ENCODE measurements at places on chromosomes 3 and 15.

DNA sequence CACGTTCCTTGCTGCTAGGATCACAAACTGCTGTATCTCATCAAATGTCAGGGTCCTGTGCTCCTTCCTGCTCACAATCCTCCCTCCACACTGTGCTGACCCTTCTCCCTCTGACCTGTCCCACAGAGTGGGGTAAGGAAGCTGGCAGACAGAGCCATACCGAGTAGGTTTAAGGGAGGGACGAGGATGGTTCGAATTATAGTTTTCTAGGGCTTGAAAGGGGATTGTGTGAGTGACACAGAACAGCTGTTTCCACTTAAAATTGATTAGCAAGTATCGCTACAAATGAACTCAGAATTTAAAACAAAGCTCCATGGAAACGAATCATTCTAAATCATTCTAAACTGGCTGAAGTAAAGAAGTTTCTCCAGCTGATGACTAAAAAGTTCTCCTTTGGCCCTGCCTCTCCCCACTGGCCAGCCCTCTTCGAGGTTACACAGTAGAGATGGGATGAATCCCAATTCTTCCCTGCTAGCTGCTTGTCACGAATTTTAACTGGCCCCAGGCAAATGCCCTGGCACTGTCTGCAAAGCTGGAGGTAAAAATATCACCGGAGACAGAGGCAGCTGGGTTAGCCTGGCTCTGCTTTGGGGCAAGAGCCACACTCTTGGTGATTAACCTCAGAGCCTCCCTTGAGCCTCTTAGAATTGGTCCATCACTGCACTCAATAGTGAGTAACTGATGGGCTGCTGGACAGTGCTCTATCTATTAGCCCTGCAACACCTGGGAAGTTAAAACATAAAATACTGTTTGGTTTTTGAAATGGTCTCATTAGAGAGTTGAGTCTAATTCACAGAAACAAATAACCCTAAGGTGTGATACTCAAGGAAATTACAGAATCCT is 194.9 kb downstream of the CHST2 start:
- H3K27me3 ChIP-seq = no peaks in the 10 kb centered on the region
- no peak overlapping the region for H3K27ac ChIP-seq
- no peaks in the 10 kb centered on the region for H3K4me1 ChIP-seq
- H3K4me3 ChIP-seq = no peak overlapping the region

- no peak for DNase-seq
- peaks cover 99% of the 10 kb centered on the region for H3K36me3 ChIP-seq
- H3K4me3 ChIP-seq = no peak overlapping the region
- H3K27me3 ChIP-seq = no peaks in the 10 kb centered on the region
- H3K27ac ChIP-seq = no peak overlapping the region
Observed at GRCh38 chr15:40982855-40983254, 29.6 kb downstream of the CHAC1 start.

DNA sequence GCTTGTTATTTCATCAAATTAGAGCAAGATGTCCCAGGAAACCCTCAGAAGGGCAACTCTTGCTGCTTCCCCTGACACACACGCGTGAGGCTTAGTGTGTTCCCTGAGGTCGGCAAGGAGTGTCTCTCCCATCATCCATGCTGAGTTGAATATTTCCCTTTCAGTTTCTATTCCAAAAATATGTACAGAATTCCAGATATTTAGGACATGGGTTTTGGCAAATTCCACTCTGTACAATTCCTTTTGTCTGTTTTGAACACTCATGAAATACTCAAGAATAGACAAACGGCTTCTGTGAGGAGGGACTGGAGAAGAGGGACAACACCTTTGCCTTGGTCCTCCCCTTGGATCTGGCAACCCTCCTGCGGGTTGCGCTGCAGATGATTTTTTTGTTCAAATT is 138.0 kb downstream of the DUT start:
- H3K27me3 ChIP-seq = no peaks in the 10 kb centered on the region
- no peak overlapping the region for H3K4me3 ChIP-seq
- H3K4me1 ChIP-seq = peaks cover 11% of the 10 kb centered on the region
- peaks cover 18% of the 10 kb centered on the region for H3K36me3 ChIP-seq
- DNase-seq = no peak

DNA sequence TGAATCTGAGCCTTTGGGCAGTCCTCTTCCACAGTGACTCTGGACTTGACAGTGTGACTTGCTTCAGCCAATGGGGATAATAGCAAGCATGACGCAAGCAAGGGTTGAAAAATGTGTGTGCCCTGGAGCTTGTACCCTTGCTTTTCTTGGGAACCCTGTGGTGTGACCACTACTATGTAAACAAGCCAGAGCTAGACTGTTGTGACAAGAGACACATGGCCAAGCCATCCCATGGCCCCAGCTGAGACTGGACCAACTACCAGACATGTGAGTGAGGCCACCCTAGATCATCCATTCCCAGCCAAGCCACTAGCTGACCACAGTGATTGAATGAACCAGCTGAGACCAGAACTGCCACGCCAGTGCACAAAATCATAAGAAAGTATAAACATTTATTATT is 11.8 kb downstream of the MYO1E start:
- no peak overlapping the region for H3K27ac ChIP-seq
- no peaks in the 10 kb centered on the region for H3K27me3 ChIP-seq
- H3K4me1 ChIP-seq = peaks cover 15% of the 10 kb centered on the region
- peaks cover 65% of the 10 kb centered on the region for H3K36me3 ChIP-seq
- no peak overlapping the region for H3K4me3 ChIP-seq

DNA sequence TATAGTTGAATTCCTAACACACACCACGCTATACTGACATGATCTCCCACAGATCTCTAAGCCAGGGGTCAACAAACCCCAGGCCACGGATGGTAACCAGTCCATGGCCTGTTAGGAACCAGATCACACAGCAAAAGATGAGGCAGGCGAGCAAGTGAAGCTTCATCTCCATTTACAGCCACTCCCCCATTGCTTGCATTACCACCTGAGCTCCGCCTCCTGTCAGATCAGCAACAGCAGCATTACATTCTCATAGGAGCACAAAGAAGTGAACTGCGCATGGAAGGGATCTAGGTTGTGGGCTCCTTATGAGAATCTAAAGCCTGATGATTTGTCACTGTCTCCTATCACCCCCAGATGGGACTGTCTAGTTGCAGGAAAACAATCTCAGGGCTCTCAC is 2.7 kb downstream of the PDCD7 start:
- H3K27me3 ChIP-seq = no peaks in the 10 kb centered on the region
- no peaks in the 10 kb centered on the region for H3K4me1 ChIP-seq
- peaks cover 52% of the 10 kb centered on the region for H3K36me3 ChIP-seq
- no peak overlapping the region for H3K27ac ChIP-seq
- no peak overlapping the region for H3K4me3 ChIP-seq

DNA sequence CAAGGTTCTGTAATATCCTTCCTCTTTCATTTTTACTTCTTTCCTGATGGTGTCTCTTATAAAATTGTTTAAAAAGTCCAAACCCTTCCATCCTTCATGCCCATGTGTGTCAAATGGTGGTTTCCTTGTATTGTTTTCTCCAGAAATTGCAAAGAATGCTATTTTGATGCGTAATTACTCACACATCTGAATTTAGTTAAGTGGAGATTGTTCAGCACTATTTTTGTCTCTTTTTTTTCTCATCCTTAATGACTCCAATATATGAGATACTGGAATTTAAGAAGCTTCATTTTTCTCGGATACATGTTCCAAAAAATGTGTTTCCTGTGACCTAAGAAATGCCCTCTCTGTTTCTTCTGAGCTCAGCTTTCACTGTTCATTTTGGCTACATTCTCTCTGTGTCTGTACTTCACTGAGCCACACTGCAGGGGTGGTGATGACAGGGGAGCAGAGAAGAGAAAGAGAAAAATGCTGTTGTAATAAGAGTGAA is 799.8 kb downstream of the DIPK2A start:
- H3K36me3 ChIP-seq = no peaks in the 10 kb centered on the region
- no peak overlapping the region for H3K27ac ChIP-seq
- H3K4me1 ChIP-seq = no peaks in the 10 kb centered on the region
- no peak for DNase-seq
- no peaks in the 10 kb centered on the region for H3K27me3 ChIP-seq

- H3K27me3 ChIP-seq = no peaks in the 10 kb centered on the region
- no peak within 1 kb of the TSS for H3K27ac ChIP-seq
- H3K36me3 ChIP-seq = no peaks in the 10 kb centered on the region
- no peak for DNase-seq
Observed at GRCh38 chr3:109136523-109136922, at the start of gene C3orf85. Gene C3orf85 (plus strand): TSS chr3:109136719. CDS start chr3:109136848, 129 bp downstream.

DNA sequence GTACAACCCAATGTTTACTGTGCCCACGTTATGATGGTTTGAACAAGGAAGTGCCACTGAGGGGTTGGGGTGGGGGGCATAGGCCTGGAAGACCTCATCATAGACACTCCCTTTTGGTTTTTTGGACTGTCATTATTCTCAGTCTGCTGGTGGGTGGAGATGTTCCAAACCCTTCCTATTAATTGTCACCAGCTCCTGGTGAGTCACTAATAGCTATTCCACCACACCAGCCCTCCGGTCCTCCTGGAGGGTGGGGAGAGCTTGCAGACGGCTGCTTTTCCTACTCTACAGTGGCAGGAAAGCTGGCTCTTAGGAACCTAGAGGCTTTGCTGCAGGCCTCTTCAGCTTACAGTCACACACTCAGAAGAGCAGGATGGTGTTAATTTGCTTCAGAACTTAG is 9.0 kb upstream of the COPG1 start:
- peaks cover 22% of the 10 kb centered on the region for H3K4me1 ChIP-seq
- DNase-seq = no peak
- H3K36me3 ChIP-seq = no peaks in the 10 kb centered on the region
- H3K27ac ChIP-seq = peak overlapping the region; percentile 19
- no peak overlapping the region for H3K4me3 ChIP-seq

DNA sequence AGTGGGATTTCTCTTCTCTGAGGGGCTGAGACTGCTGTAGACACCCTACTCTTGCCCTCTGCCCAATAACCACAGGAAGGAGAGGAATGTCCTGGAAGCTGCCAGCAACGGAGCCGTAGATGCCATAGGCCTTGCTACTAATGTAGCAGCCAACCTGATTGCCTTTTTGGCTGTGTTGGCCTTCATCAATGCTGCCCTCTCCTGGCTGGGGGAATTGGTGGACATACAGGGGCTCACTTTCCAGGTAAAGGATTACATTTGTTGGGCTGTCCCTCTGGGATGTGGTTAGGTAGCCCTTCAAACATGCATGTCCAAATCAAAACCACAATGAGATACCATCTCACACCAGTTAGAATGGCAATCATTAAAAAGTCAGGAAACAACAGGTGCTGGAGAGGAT is 16.1 kb downstream of the SLC28A2 start:
- no peak for DNase-seq
- no peaks in the 10 kb centered on the region for H3K27me3 ChIP-seq
- H3K4me3 ChIP-seq = no peak overlapping the region
- no peak overlapping the region for H3K27ac ChIP-seq
- H3K4me1 ChIP-seq = no peaks in the 10 kb centered on the region

GRCh38 chr3:179036226-179036625 is 35.4 kb downstream of the ZMAT3 start:
- no peaks in the 10 kb centered on the region for H3K36me3 ChIP-seq
- H3K27me3 ChIP-seq = no peaks in the 10 kb centered on the region
- no peak overlapping the region for H3K27ac ChIP-seq
- H3K4me3 ChIP-seq = no peak overlapping the region

DNA sequence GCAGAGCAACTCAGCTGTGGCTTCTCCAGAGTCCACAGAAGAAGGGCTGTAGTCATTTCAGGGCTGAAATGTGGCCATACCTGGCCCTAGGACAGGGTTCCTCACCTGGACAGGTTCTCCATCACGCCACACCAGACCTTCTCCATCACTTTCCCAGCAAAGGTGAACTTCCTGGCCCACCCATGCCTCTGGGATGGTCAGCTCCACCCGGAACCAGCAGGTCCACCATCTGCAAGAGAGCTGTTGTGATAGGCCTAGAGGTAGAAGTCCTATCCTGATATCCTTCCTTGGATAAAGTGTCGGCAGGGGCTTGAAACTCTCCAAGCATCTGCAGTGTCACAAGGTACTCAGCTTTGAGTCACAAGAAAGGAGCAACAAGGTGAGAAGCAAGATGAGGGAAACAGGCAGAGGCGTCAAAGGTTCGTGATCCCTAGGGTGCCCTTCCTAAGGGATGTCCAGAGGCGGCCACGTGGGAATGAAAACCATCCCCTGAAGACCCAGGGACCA is 948 bp downstream of the MAN2C1 start:
- DNase-seq = no peak
- no peaks in the 10 kb centered on the region for H3K27me3 ChIP-seq
- H3K27ac ChIP-seq = peak overlapping the region; percentile 84
- peaks cover 68% of the 10 kb centered on the region for H3K36me3 ChIP-seq
- peak overlapping the region; percentile 79 for H3K4me3 ChIP-seq
- H3K4me1 ChIP-seq = peaks cover 9% of the 10 kb centered on the region

GRCh38 chr3:41363830-41364523 is 164.7 kb downstream of the CTNNB1 start:
- H3K4me1 ChIP-seq = no peaks in the 10 kb centered on the region
- no peak overlapping the region for H3K4me3 ChIP-seq
- no peaks in the 10 kb centered on the region for H3K36me3 ChIP-seq
- no peaks in the 10 kb centered on the region for H3K27me3 ChIP-seq

GRCh38 chr3:38334142-38335055 is 12.2 kb upstream of the XYLB start:
- no peak overlapping the region for H3K4me3 ChIP-seq
- no peak for DNase-seq
- H3K27me3 ChIP-seq = no peaks in the 10 kb centered on the region
- H3K27ac ChIP-seq = no peak overlapping the region
- no peaks in the 10 kb centered on the region for H3K4me1 ChIP-seq

- H3K4me1 ChIP-seq = no peaks in the 10 kb centered on the region
- no peak overlapping the region for H3K4me3 ChIP-seq
- H3K27me3 ChIP-seq = no peaks in the 10 kb centered on the region
- no peak overlapping the region for H3K27ac ChIP-seq
Observed at GRCh38 chr3:131231710-131232389, 149.7 kb upstream of the NUDT16 start.

- no peak overlapping the region for H3K4me3 ChIP-seq
- H3K4me1 ChIP-seq = peaks cover 16% of the 10 kb centered on the region
- H3K27ac ChIP-seq = peak overlapping the region; percentile 44
- H3K27me3 ChIP-seq = no peaks in the 10 kb centered on the region
- no peaks in the 10 kb centered on the region for H3K36me3 ChIP-seq
- no peak for DNase-seq
Observed at GRCh38 chr3:12179441-12179840, 20.7 kb upstream of the TIMP4 start.

DNA sequence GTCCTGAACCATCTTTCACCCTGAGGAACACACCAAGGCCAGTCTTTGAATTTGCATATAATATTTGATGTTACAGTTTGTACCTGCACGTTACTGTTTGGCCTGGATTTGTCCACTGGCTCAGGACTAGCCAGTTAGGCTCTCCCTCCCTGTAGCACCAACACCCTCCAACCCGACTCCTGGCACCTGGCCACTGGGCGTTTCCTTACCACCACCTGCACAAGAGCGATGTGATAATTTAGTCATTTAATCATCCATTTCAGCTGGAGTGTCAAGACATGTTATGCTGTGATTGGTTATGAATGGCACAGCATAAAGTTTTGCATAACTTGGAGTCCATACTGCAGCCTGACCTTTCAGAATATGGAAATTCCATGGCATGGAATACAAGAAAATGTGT is 242.4 kb downstream of the KCNMB2 start:
- H3K27ac ChIP-seq = no peak overlapping the region
- H3K4me3 ChIP-seq = no peak overlapping the region
- H3K27me3 ChIP-seq = peaks cover 2% of the 10 kb centered on the region
- H3K4me1 ChIP-seq = peaks cover 11% of the 10 kb centered on the region
- H3K36me3 ChIP-seq = no peaks in the 10 kb centered on the region
